ENCODE measurements at places on chromosomes 2 and 18.

DNA sequence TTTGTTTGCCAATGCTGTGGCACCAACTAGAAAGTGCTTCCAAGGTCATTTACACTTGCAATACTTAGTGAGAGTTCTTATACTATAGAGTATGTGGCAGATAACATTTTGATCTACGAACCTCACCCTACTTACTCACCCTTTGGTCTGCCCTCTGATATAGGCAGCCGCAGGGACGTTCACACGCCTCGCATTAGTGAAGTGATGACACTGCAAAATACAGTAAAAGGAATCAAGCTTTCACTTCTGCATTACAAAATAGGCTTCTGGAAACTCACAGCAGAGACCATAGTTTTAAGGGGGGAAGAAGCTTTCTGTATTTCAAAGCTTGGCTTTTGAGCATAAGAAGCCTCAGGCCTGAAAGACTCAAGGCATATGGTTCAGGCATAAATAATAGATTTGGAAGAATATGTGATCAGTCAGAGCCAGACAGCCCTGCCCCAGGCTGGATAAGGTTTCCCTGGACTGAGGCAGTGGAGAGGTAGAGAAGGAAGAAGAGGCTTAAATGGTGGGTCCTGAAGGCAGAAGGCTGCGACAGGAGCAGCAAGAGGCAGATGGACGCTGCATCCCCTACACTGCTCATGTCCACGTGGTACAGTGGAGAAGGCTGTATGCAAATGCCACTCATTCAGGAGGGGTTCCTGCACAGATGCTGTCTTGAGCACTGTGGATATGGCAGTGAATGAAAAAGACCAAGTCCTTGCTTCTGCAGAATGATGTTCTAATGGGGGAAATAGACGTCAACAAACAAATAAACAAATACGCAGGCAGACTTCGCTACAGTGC lies 63.1 kb downstream of the FECH start:
- DNase-seq: no peak

GRCh38 chr2:108612153-108612513 lies 77.9 kb downstream of the LIMS1 start:
- DNase-seq: no peak

DNA sequence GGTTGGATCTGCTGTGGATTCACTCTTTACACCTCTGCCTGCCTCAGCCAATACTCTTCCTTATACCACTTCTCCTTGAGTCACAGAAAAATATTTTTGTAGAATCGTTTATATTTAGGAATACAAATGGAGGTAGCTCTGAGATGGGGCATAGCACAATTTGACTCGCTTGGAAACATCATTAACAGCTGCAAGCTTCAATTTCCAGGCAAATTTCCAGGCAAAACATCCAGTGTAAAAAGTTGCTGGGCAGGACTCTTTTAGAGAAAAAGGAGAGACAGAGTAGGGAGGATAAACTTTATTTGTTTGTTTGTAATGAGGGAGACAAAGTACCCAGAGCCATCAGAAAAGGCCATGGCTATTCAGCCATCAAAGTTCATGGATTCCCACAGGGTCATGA lies 74.4 kb upstream of the SOX11 start:
- no peak for DNase-seq

DNA sequence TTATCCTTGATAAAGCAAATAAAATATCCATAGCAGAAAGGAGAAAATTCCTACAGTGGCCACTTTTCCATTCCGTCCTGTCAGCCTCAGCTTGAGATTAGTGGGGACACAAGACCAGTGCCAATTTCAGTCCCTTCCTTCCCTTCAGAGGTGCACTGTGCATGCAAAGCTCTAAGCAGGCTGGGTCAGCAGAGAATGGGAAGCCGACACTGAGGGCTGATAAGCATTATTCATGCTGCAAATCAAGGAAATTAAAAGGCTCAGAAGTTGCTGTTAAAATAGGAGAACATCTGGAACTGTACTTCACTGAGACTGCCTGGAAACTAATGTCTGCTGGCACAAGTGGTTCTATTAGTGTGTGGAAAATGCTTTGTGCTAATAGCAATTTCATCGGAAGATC lies 534.3 kb downstream of the ADCYAP1 start:
- no peak for DNase-seq

- no peak for DNase-seq
These were observed 145.5 kb upstream of the CTAGE1 start for GRCh38 chr18:22563164-22563583.

GRCh38 chr2:213020268-213020667 lies 131.1 kb downstream of the IKZF2 start:
- no peak for DNase-seq

DNA sequence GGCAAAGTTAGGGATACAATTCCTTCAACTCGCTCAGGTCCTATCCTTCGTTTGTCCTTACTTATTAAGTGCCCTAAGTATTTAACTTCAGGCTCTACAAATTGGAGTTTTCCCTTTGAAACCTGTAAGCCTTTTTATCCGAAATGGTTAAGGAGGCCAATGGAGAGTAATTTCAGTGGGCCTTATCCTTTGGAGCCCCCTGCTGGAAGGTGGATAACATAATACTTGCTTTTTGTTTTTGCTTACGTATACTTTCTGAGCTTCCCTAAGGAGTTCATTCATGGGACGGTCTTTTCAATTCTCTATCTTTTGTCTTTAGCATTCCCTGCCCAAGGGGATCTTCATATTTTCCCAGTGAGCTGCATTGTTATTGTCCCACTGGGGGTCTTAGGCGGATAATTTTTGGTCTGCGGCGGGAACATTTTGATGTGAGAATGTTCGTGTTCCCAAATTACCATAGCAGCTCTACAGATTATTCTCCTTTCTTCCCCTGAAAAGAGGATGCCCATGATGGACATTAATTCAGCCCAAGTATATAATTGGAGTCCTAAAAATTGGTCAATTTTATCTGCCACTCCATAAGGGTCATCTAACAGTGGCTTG lies 34.4 kb upstream of the TRAPPC8 start:
- DNase-seq: no peak
